Stimulated activated CD4-positive, alpha-beta T cell treated with anti-CD3 and anti-CD28 coated beads, Interleukin-1b, Interleukin-23, amount 100 ng/mL, for 4 hours (primary cell): ENCODE measurements at places on chromosomes 6 and 20.

GRCh38 chr6:24799541-24799915 is 811 bp upstream of the ARMH2 start:
- DNase-seq, result no peak

- DNase-seq, result no peak
Observed at GRCh38 chr6:160685762-160686450, 16.1 kb upstream of the PLG start.

- no peak for DNase-seq
Observed at GRCh38 chr20:35788796-35789195, 17.0 kb downstream of the PHF20 start.

DNA sequence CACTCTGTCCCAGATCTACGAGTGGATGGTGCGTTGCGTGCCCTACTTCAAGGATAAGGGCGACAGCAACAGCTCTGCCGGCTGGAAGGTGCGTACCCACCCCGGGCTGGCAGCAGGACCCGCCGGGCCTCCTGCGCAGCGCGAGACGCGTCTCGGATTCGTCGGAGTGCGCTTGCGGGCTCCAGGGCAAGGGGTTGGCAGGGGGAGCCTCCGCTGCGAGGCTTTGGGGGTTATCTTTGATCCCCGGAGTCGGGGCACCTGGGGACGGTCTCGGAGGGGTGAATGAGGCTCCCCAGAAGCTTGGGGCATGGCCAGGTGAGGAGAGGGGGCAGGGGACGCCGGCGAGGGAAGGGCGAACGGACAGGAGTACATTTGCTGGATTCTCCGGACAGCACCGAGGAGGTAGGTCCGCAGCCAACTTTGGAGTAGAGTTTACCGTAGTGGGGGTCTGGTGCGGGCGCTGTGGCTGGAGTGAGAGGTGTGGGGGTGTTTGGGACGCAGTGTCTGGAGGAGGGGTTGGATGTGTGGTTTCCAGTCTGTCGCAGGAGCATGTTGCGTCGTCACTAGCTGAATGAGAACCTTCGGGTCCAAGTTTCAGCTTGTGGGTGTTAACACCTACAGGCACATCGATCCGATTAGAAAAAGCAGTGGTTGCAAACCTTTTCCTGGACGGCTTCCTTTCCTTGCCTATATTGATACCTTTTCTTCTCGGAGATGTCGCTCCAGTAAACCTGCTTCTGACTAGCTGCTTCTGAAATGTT is 1.2 kb downstream of the FOXO3 start:
- no peak for DNase-seq

DNA sequence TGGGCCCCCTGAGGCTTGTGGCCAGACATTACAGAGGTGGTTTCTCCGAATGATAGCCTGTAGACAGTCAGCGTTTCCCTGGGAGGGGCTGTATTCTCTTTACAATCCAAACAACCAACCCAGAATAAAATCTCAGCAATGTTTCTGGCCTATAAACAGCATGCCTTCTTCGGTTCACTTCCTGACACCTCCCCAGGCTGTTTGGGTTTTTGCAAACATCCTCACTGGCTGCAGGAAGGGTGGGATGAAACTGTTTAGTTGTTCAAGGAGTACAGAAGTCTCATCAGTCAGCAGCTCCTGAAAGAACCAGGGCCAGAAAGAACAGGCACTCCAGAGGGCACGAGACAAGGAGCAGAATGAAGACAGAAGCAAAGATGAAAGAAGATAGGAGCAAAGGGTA is 350.0 kb downstream of the QKI start:
- no peak for DNase-seq

GRCh38 chr6:137834508-137834907 is 32.6 kb upstream of the TNFAIP3 start:
- DNase-seq, result no peak

DNA sequence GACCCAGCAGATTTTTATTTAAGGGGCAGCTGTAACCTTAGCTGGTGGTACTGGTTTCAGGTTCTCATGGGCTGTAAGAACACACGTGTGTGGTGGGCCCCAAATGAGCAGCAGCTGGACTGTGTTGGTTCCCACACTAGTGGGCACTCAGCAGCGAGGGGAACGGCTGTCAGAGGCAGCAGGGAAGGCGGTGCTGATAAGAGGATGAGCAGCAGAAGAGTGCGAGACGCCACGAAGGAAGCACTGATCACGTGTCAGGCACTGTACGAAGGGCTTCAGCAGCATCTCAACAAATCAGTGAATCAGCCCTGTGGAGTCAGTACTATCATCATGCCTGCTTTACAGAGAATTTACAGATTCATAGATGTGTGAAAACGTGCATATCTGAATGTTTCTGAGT is 41.0 kb upstream of the EMILIN3 start:
- DNase-seq, result no peak

DNA sequence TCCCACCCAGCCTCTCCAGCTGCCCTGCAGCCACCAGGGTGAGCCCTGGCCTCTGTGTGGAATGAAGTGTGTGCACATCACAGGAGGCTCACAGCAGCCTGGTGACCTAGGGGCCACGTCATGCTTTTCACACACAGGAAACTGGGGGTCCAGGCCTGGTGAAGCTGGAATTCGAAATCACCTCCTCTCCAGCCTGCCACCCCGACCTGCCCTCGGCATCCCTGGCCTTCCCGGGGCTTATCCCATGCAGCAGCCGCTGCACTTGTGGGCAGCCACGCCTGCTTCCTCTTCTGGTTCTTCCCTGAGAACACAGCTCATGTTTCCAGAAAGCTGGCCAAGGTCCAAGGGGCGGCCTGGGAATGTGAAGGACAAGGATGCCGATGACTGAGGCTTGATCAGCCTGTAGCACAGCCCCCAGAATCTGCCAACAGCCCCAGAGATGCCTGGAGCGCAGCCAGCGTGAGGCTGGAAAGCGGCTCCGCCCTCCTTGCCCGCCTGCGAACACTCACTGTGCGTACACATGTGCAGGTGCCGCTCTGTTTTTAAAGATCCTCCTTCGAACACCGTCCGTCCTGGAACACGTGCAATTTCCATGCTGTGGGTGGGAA is 4.2 kb upstream of the NTSR1 start:
- no peak for DNase-seq

DNA sequence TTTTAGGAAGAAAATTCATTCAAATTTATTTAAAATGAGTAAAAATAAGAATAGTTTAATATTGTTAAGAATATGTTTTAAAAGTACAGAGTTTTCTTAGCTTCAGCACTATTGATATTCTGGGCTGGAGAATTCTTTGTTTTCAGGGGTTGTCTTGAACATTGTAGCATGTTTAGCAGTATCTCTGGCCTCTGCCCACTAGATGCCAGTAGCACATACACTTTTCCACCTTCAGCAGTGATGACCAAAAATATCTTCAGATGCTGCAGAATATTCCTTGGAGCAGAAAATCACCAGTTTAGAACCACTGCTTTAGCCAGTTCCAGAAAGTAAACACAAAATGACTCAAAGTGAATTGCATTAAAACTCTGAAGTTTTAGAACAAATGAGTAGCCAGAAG is 19.4 kb upstream of the SDHAF4 start:
- DNase-seq, result no peak

GRCh38 chr20:7193681-7194080 is 426.2 kb downstream of the BMP2 start:
- no peak for DNase-seq

GRCh38 chr6:99940582-99940981 is 53.4 kb downstream of the MCHR2 start:
- no peak for DNase-seq

DNA sequence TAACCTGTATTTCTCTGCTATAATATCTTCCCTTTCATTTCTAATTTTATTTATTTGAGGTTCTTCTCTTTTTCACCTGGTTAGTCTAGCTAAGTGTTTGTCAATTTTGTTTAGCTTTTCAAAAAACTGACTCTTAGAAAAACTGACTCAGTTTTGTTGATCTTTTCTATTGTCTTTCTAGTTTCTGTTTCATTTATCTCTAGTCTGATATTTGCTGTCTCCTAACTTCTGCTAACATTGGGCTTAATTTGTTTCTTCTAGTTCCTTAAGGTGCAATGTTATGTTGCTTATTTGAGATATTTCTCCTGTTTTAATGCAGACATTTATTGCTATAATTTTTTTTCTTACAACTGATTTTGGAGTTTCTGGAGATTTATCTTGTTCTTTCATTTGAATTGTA is 1011.0 kb downstream of the EPHA7 start:
- DNase-seq, result no peak

GRCh38 chr6:126665551-126665950 is 325.6 kb downstream of the CENPW start:
- no peak for DNase-seq

DNA sequence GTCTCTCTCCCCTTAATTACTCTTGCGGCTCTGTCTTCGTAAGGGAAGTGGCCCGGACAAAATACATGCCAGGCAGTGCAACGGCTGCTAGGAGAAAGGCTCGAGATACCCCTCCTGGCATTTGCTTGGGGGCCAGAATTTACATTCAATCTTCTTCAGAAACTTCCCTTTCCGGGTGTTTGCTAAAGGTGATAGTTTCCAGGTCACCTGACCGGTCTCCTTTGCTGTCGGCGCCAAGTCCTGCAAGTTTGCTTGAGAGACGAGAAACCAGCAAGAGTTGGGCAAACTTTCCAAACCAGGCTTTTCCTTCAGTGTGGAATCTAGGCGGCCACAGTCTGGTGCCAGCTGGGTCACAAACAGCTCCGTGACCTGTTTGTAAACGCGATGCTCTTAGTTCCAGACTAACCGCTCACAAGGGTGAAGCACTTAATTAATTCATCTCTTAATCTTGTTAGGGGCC is 563 bp upstream of the SRSF3 start:
- peak; percentile 29 for DNase-seq

- DNase-seq, result no peak
Observed at GRCh38 chr6:90537723-90538258, 49.1 kb downstream of the MAP3K7 start.

DNA sequence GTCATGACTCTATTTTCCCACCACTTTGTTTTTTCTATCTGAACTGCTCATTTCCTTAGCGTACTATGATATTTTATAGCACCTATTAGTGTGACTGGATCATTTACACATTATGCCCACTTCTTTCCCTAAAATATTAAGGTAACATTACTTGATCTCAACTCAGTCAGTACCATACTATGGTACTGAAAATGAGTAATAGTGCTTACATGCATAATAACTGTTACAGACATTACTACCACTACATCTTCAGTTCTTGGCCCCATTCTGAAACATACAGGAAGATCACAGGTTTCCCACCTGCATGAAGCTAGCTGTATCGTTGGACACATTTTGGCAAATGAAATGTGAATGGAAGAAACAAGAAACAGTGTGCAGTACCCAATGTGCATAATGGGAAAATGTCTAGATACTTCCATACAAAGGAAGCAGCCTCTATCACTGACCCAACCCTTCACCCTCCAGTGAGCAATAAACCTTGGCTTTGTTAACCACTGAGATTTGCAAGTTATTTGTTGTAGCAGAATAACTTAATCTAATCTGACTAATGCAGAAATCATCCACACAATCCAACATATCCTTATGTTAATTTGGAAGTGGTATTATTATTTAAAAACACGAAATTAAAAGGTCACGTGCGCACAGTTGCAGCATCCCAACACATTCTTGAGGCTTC is 108.6 kb upstream of the DOK5 start:
- no peak for DNase-seq

GRCh38 chr6:144721232-144721631 is 436.1 kb downstream of the UTRN start:
- DNase-seq, result no peak

DNA sequence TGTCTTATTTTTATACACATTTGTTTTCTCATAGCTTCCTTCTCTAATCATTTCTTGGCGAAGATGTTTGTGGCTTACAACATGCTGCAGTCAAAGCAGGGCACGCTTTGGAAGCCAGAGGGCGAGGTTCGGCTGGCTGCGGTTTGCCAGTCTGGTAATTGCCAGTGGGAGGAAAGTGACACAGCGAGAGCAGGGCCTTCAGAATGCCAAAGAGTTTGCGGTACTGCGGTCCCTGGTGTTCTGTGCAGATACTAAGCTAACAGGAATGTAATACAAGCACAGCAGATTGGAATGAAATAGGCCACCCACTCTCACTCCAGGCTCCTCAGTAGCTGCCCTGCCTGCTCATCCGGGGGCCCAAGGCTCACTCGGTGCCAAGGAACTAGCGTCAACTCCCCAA is 58.7 kb upstream of the TGM3 start:
- no peak for DNase-seq

DNA sequence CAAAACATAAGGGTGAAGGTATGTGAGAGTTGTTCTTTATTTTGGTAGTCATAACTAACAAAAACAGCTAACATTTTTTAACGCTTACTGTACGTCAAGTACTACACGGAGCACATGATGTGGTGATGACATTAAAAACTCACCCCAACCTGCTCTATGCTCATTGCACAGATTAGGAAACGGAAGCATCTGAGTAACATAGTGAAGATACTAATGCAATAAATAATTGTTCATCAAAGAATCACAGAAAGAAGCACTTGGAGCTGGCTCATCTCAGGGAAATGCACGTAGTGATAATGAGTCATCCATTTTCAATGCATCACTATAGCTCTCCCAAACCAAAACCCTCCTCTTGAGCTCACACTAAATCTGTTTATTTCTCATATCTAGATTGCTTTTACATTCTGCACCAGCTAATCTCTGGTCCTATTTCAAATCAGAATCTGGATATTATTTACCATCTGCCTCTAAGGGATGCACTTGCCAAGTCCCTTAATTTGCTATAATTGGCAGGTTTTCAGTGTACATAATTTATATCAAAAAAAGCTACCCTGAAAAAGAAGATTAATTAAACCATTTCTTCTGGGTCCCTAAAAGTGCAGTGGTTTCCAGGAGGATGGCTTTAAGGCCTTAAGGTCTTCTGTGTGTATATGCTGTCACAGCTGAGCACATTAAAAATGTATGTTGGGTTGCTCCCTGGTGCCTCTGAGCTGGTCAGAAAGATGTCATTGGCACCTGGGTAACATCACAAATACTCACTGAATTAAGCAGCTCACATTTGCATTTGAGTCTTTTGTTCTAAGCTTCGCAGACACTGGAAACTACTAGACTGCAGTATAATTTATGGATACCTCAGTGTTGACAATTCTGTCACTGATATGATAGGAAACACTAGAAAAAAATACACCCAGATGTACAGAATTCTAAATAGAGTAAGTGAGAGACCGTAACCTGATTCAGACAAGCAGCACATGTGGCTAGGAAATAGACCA is 677.4 kb upstream of the CITED2 start:
- DNase-seq, result no peak

- DNase-seq, result peak; percentile 88
Observed at GRCh38 chr20:58236612-58237317, 8.3 kb upstream of the ANKRD60 start.

- no peak for DNase-seq
Observed at GRCh38 chr20:10633718-10634117, 40.1 kb downstream of the JAG1 start.

- DNase-seq, result no peak
Observed at GRCh38 chr6:46219661-46220060, 48.9 kb upstream of the ENPP5 start.

DNA sequence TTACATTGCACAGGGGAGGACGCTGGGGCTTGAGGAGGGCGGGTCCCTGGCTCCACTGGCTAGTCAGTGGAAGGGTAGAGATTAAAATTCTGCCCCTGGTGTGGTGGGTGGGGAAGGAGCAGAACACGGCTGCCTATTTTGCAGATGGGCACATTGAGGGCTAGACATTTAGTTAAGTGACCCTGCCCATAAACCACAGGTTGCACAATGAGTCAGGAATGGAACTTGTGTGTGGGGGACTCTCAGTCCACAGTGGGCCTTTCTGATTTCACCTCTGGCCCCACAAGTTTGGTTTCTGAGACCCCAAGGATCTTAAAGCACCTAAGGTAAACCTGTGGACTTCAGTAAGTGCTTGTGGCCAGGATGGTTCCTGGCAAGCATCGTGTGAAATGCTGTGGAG is 22.0 kb upstream of the CCDC167 start:
- no peak for DNase-seq
